ENCODE measurements at places on chromosomes 4 and X.

- no peak for DNase-seq
These were observed 6.5 kb downstream of the CENPU start for GRCh38 chr4:184727430-184727829.

- no peak for DNase-seq
These were observed 36.7 kb upstream of the SORCS2 start for GRCh38 chr4:7155590-7156071.

DNA sequence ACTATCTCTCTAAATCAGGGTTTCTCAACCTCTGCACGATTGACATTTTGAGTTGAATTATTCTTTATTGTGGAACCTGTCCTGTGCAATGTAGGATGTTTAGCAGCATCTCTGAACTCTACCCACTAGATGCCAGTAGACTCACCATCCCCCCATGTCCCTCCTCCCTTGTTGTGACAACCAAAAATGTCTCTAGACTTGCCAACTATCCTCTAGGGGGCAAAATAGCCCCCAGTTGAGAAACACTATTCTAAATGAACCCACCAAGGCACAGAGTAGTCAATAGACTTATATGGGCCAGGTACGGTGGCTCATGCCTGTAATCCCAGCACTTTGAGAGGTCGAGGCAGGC, 49.1 kb upstream of the GAB1 start:
- DNase-seq = no peak

GRCh38 chr4:1868293-1868692, 2.9 kb upstream of the NSD2 start:
- no peak for DNase-seq

DNA sequence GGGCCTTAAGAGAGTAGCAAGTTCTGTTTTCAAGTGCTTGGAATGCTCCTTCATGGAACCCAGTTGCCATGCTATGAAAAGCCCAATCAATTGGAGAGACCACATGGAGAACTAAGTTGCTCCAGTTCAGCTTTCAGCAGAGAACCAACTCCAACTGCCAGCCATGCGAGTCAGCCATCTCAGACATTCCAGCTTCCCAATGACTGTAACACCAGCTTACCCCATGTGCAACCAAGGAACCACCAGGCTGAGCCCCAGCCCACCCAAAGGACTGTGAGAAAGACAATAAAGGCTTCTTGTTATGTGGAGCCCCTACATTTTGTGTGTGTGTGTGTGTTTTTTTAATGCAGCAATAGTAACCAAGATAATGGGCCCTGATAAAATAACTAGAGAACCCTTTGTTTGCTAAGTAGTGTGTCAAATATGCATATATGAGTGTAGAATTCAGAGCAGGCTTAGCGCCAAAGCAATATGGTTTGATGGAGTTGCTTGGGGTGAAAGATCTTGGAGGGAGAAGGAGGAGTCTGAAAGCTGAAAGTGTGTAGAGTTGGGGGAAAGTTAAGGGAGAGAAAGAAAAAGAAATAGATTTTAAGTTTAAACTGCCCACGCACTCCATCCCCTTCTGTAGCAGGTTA, 35.0 kb upstream of the CCKAR start:
- no peak for DNase-seq

Measured in SW 1271 (cell line).